Activated T-cell treated with anti-CD3 and anti-CD28 coated beads for 1 hour (primary cell): ENCODE measurements at places on chromosomes 1 and 21.

DNA sequence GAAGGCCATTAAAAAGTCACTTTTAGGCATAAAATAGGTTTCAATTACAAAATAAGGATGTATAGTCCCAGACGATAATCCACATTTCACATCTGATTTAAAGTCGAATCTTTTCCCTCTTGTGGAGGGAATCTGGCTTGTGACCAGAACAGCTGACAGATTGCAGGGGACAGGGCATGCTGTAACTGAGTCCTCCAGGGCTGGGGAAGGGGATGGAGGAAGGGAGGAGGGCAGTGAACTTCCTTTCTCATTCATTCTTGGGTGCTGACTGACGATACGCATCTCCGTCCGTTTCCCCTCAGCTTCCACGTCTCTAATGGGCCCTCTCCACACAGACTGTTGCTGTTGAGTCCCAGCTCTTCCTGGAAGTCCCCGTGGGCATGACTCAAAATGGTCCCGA lies 108.1 kb upstream of the CSF3R start:
- no peak for DNase-seq

DNA sequence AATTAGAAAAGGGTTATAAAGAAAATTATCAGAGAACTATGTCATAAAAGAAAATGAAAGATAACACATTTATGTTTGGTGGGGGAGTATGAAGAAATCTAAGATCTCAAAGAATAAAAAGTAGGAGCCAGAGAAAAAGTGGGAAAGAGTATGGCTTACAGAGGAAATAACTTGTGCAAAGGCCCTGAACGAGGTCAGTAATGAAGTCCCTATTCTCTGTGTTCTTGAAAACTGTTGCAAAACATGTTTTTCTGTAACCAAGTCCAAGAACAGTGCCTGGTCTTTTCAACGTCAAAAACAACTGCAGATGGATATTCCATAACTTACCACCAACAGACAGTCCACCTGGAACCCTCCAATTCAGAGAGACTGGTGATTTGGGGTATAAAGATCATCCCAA lies 188.1 kb downstream of the NEGR1 start:
- DNase-seq = no peak

DNA sequence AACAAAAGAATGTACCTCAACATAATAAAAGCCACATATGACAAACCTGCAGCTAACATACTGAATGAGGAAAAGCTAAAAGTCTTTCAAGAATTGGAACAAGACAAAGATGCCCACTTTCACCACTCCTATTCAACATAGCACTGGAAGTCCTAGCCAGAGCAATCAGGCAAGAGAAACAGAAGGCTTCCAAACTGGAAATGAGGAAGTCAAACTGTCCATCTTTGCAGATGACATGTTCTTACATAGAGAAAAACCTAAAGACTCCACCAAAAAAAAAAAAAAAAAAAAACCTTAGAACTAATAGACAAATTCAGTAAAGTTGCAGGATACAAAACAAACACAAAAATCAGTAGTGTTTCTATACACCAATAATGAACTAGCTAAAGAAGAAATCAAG lies 20.2 kb downstream of the NSL1 start:
- DNase-seq = no peak

DNA sequence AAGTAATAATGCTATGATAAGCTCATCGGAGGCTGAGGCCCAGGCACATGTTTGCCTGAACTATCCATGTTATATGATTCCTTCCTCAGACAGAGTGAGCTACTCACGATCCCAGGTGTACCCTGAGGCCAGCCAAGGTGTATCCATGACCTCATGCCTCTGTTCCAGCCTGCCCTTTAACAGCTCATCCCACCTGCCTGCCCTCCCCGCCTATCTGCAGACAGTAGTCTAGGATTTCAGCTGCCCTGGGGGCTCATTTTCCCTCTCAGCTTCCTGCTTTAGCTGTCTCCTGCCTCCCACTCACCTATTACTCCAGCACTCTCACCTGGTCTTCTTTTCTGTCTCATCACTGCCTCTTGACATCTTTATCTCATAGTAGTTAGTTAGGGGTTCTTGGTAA lies 1.9 kb upstream of the IL24 start:
- no peak for DNase-seq

DNA sequence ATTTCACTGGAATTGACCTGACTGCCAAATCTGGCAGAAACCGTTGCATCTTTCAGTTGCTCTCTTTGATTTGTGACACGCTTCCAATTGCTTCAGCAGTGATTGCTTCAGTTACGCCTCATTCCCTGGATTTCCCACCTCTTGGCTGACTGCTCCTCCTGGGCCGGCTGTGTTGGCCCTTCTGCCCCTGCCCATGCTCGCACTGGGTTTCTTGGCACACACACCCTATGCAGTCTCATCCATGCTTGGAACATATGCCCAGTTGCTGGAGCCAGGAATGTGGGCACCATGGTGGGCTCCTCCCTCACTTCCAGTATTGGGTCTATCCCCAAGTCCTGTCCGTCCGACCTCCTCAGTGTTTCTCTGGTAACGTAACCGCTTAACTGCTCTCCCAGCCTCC lies 2.2 kb upstream of the ZBTB21 start:
- no peak for DNase-seq

- no peak for DNase-seq
Observed at GRCh38 chr1:118317842-118318614, 133.0 kb upstream of the SPAG17 start.

DNA sequence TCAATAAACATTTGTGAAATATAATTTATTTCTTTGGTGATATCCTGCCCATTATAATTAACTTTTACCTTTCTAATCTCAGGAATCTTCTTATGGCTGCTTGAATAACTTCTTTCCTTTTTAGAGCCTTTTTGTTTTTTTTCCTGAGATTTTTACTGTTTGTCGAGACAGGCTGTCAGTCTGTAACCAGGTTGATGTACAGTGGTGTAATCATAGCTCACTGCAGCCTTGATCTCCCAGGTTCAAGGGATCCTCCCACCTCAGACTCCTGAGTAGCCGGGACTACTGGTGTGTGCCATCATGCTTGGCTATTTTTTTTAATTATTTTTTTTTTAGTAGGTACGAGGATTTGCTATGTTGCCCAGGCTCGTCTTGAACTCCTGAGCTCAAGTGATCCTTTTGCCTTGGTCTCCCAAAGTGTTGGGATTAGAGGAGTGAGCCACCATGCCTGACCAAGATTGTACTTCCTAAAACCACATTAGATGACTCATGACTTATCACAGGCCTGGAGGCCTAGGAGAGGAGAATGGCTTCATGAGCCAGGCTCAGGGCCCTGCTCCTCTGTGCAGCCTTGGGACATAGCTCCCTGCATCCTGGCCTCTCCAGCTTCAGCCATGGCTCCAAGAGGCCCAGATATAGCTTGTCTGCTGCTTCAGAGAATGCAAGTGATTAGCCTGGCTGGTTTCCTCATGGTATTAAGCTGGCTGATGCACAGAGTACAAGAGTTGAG lies 48.6 kb downstream of the CTH start:
- DNase-seq = no peak

GRCh38 chr1:19432943-19433718 lies 52.2 kb downstream of the CAPZB start:
- DNase-seq = no peak
